Activated naive CD4-positive, alpha-beta T cell treated with Interleukin-2 at 50 U/mL for 16 hours (primary cell): ENCODE measurements at places on chromosomes 7 and 10.

- DNase-seq, result no peak
Measured at GRCh38 chr10:49599546-49599945, 10.6 kb upstream of the SLC18A3 start.

DNA sequence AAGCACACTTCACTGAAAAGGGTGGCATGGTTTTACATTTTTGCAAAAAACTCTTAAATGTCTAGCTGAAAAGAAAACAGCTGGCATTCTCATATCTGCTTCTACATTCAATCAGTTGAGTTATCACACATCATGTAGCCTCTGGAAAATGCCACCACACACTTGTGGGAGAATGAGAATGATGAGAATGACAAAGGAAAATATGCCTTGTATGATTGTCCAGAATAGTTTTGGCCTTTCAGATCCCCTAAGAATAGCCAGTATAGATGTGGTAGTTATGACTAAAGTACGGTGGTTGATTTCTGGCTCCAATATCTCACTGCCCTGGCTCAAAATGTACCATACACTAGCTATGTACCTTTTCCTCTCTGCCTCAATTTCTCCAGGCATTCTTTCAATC is 30.2 kb upstream of the FRMD4A start:
- no peak for DNase-seq

DNA sequence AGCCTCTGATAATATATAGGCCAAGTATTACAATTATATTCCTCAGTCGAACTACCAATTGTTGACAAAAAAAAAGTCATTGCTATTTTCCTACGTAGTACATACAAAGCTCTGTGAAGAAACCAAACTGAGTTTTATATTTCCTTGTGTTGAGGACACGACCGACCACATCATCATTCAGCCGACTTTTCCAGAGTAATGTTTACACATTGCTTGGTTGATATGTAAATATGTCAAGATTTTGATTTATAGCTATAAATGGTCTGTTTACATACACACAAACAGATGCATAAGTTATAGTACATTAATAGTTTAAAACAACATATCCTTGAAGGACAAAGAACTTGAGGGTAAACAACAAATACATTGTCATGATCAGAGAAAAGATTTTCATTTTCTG is 121.5 kb downstream of the CRPPA start:
- DNase-seq, result no peak

GRCh38 chr7:84783141-84783778 is 403.6 kb downstream of the SEMA3D start:
- no peak for DNase-seq

GRCh38 chr7:144437370-144438191 is 34.1 kb upstream of the NOBOX start:
- peak; percentile 25 for DNase-seq

DNA sequence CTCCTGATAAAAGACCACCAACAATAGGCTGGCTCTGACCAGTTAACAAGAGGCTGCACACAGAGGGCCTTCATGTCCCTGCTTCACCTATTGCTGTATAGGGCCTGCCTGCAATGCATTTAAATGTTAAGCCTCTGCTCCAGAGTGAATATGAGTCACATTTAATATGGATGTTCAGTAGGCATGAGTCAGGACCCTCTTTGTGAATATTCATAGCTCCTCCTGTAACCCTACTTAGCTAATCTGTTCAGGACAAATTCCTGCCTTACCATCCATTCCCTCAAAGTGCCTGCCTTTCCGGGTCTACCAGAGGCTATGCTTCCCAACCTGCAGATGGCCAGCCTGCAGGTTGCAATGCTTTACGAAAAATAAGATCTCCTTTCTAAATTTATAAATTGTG is 32.5 kb downstream of the ARHGAP22 start:
- DNase-seq, result no peak

- no peak for DNase-seq
Measured at GRCh38 chr7:27031289-27032172, 64.3 kb downstream of the HOXA1 start.

GRCh38 chr10:34826221-34826620 is 11.1 kb upstream of the PARD3 start:
- DNase-seq, result no peak

DNA sequence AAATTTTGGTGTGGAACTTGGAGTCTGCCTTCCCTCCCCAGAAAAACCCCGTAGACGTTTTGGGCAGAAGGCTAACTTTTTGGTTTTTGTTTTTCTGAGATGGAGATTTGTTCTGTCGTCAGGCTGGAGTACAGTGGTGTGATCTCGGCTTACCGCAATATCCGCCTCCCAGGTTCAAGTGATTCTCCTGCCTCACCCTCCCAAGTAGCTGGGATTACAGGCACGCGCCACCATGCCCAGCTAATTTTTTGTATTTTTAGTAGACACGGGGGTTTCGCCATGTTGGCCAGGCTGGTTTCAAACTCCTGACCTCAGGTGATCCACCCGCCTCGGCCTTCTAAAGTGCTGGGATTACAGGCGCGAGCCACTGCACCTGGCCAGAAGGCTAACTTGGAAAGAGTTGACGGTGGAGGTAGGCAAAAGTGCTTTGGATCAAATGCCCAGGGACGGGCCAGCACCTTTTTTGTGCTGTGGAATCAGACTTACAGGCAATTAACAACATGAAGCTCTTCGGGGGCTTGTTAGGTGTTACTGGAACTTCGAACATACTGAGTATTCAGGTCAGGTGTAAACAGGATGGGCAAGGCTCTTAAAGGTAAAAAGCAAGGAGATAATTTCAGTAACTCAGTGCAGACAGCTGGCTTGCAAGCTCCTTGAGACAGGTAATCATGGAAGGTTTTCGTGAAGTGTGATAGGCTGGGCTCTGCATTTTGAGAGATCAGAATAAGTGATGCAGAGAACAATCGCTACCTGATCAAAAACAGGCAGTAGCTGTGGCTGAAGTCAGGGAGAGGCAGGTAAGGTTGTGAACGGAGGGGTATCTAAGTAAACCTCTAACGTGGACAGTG is 1.8 kb downstream of the PPP1R35 start:
- no peak for DNase-seq

- DNase-seq, result no peak
Measured at GRCh38 chr7:74612015-74612829, 45.3 kb upstream of the GTF2I start.

- no peak for DNase-seq
Measured at GRCh38 chr10:26214004-26214403, 2.6 kb upstream of the GAD2 start.

- no peak for DNase-seq
Measured at GRCh38 chr7:38795593-38795992, 113.4 kb downstream of the VPS41 start.

DNA sequence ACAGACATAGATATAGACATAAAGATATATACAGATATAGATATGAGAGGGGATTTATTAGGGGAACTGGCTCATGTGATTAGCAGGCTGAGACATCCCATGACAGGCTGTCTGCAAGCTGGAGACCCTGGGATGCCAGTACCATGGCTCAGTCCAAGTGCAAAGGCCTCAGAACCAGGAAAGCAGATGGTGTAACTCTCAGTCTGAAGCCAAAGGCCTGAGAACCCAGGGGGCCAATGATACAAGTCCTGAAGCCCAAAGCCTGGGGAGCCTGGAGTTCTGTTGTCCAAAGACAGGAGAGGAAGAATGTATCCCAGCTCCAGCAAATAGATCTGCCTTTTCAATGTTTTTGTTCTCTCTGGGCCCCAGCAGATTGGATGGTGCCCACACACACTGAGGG is 5.5 kb downstream of the NCOA4 start:
- no peak for DNase-seq

- DNase-seq, result no peak
Measured at GRCh38 chr10:16182144-16182543, 254.7 kb upstream of the PTER start.

- DNase-seq, result no peak
Measured at GRCh38 chr7:42107484-42108240, 129.3 kb downstream of the GLI3 start.

- DNase-seq, result no peak
Measured at GRCh38 chr10:3772361-3773171, 12.4 kb downstream of the KLF6 start.

DNA sequence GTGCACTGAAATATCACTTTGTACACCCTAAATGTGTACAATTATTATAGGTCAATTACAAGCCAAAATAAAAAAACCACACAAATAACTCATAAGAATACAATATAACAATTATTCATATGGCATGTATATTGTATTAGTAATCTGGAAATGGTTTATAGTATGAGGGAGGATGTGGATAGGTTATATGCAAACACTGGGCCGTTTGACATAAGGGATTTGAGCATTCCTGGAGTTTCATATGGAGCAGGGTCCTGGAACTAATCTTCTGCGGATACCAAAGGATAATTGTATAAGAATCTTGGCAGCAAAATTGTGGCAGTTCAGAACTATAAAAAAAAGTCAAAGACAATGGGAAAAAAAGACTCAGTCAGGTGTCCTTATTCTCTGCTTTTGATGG is 619.4 kb downstream of the CNTNAP2 start:
- no peak for DNase-seq

DNA sequence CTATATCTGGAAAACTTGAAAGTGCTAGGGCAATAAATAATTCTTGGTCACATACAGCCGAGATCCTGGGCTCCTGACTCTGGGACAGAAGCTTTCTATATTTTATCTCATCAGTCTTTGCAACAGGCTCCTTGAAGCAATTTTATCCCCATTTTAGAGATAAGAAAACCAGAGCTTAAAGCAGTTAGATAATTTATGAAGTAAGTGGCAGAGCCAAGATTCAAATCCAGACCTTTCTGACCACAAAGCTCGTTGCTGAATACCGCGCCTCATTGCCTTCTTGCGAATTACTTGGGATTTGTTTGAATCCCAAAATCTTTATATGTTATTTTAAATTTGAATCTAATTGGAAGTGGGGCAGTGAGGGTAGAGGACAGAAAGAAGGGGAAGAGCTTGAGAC is 106.0 kb downstream of the TCF7L2 start:
- DNase-seq, result no peak

GRCh38 chr7:19939746-19940145 is 166.3 kb upstream of the TMEM196 start:
- DNase-seq, result no peak

DNA sequence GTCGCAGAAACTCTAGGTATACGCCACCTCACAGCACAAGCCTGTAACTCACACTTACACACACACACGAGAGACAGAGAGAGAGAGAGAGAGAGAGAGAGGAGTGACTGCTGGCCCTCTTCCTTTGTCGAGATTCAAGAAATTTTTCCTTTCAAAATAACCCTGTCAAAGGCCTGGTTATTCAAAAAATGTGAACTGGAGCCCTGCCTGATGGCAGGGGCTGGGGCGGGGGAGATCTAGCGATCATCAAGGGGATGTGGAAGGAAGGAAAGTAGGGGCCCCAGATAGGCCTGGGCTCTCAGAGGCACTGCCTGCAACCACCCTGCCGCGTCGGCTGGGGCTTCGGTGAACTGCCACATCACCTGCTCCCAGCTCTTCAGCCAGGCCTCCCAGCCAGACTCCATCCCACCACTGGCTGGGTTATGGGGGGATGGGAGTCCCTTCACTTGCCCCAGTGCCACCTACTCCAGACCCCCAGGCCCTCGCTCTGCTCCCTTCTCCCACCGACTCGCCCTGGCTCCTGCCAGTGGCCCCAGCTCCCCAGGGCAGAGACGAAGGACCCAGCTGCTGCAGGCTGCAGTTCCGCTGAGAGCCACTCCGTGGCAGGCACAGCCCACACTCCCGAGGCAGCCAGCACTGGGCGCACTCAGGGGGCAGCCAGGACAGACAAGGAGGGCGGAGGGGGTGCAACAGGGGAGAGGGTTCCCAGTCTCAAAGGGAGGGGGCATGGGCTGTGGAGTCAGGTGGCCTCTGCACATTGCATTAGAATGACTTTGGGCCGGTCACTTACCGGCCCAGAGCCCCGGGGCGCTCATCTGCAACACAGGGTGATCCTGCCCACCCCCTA is 15.3 kb downstream of the KCNH2 start:
- DNase-seq, result peak; percentile 62

DNA sequence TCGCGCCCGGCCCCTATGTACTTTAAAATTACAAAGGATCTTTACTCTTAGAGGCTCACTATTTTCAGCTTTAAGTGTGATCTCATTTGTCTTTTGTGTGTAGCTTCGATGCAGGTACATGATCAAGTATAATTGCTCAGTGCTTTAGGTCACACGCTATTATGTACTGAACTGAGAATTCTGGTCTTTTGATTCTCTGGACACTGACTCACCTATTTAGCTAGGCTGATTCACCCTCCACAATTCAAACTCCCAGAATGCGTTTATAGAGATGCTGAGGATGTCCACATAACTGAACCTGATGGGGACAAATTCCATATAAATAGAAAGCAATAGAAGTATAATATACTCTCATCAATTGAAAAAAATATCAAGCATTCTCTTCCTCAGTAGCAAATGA is 57.8 kb downstream of the PRKCQ start:
- no peak for DNase-seq

DNA sequence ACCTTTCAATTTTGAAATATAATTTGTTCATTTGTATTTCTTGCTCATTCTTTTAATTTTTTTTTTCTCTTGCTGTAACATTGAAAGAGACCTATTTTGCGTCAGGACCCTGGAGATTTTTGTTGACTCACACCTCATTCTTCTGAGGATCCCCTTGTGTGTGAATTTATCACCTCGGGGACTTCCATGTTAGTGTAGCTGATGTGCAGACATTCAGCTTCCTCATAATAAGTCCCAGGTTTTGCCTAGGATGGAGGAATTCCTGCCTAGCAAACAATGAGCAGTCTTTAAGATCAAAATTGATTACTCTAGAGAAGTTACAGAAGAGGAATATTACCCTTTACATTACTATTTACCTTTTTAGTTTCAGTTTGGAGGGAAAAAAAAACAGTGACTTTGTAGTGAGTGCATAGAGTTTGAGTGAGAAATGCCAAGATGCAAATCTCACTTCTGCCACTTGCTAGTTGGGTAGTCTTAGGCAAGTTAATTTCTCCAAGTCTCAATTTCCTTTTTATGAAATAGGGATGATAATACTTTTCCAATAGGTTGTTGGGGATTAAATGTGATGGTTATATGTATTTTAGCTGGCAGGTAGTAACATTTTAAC is 14.3 kb downstream of the TES start:
- DNase-seq, result no peak

DNA sequence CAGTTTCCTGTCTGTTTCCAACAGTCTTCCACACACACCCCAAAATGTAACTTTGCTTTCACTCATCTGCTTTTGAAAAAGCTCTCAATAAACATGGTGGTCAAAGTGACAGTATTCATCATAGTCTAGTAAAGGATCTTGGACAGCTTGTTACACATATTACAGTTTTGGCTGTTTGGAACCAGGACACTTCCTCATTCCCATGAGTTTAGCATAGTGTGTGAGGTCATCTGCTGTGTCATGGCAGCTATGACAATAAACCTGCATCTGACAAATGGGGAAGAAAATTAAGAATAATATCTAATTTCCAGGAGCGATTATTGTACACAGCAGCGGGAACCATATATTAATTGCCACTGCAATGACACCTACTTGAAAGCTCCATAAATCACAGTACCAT is 184.3 kb upstream of the SLC26A5 start:
- DNase-seq, result no peak

- no peak for DNase-seq
Measured at GRCh38 chr7:144489504-144489903, 86.0 kb upstream of the NOBOX start.
